ENCODE measurements at places on chromosomes 5 and 9.

DNA sequence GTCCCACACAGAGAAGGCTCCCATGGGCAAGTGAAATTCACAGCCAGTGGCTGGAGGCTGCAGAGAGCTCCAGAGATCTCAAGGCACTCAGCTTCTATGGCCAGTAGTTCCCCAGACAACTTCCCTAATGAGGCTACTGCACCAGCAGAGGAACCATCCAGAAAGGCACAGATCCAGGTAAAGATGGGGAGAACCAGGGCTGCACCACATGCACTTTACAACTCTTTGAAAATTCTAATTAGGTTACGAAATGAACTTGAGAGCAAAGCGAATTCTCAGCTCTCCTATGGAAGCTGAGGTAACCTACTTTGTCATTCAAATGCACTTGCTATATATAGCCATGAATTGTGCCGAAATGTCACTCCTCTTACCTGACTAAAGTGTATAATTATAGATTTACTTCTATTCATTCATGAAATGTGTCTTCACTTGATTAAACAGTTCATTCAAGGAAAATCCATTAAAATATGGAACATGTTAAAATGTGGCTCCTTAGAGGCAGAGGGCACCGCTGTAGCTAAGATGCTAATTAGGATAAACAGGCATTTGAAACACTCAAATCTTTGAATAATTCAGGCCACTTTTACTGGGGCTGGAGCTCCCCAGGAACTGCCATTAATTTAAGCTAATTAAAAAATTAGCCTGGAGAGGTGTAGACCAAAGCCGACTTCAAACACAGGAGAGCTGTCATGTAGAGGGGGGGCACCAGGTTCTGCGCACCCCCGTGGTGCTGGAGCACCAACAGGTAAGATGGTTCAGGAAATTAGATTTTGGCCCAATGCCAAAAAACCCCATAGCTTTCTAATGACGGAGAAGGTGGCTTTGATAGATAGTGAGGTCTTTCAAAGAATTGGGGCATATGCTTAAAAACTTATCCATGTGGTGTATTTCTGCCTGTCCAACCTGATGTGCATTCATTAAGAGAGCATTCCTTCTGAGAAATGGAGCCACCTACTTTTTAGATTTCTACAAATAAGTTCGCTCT, 204.1 kb downstream of the GABBR2 start:
- no peak overlapping the region for H3K27ac ChIP-seq
- no peaks in the 10 kb centered on the region for H3K4me1 ChIP-seq
- H3K27me3 ChIP-seq: peaks cover 5% of the 10 kb centered on the region
- DNase-seq: no peak
- H3K36me3 ChIP-seq: no peaks in the 10 kb centered on the region

GRCh38 chr5:104431002-104431620, 868.5 kb upstream of the NUDT12 start:
- no peak for DNase-seq
- no peaks in the 10 kb centered on the region for H3K27me3 ChIP-seq
- no peak overlapping the region for H3K4me3 ChIP-seq
- H3K4me1 ChIP-seq: no peaks in the 10 kb centered on the region

- no peaks in the 10 kb centered on the region for H3K4me1 ChIP-seq
- DNase-seq: no peak
- H3K36me3 ChIP-seq: no peaks in the 10 kb centered on the region
- H3K27ac ChIP-seq: no peak overlapping the region
- no peak overlapping the region for H3K4me3 ChIP-seq
- no peaks in the 10 kb centered on the region for H3K27me3 ChIP-seq
Measured at GRCh38 chr9:13158986-13159385, 120.5 kb downstream of the MPDZ start.

GRCh38 chr5:139964994-139965565, 78.0 kb downstream of the NRG2 start:
- H3K36me3 ChIP-seq: no peaks in the 10 kb centered on the region
- H3K4me1 ChIP-seq: no peaks in the 10 kb centered on the region
- peaks cover 52% of the 10 kb centered on the region for H3K27me3 ChIP-seq
- no peak overlapping the region for H3K4me3 ChIP-seq
- no peak for DNase-seq

GRCh38 chr9:137454597-137455358, 4.4 kb downstream of the NSMF start:
- no peak overlapping the region for H3K27ac ChIP-seq
- H3K36me3 ChIP-seq: no peaks in the 10 kb centered on the region
- no peak overlapping the region for H3K4me3 ChIP-seq

- H3K4me1 ChIP-seq: no peaks in the 10 kb centered on the region
- no peak for DNase-seq
- no peak overlapping the region for H3K4me3 ChIP-seq
- peaks cover 5% of the 10 kb centered on the region for H3K27me3 ChIP-seq
- H3K27ac ChIP-seq: no peak overlapping the region
Measured at GRCh38 chr9:97555164-97555563, 53.7 kb downstream of the TMOD1 start.

GRCh38 chr5:89028595-89029285, 145.8 kb upstream of the MEF2C start:
- no peak overlapping the region for H3K27ac ChIP-seq
- no peaks in the 10 kb centered on the region for H3K4me1 ChIP-seq
- DNase-seq: no peak
- H3K36me3 ChIP-seq: no peaks in the 10 kb centered on the region
- H3K27me3 ChIP-seq: no peaks in the 10 kb centered on the region

DNA sequence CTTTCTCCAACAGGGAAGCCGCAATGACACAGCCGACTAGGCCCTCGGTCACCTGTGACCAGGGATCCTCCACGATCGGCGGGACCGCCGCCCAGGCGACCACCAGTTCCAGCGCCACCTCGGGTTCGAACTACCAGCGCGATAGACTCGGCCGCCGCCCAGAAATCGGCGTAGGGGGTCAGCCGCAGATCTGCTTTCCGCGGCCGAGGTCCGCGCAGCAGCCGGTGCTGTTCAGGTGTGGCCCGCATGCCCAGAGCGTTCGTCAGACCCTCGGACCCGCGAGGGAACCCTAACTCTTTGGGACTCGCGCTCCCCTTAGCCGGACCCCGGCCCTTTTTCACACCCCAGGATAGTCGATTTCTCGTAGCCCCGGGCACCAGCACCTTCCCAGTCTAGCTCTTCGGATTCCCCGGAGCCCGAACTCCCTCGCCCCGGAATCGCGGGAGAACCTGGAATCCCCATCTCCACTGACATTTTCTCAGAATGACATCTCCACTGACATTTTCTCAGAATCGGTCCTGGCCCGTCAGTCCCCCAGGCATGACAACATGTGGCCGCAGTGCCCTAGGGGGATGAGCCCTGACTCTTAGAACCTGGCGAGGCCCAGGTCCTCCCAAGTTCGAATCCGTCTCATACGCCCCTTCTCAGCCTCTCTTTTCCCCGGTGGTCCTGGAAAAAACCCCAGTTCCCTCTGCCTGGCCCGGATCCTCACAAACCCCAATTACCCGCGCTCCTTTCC, 428 bp downstream of the C5orf52 start:
- no peak overlapping the region for H3K27ac ChIP-seq
- no peak for DNase-seq
- no peak overlapping the region for H3K4me3 ChIP-seq

- peak overlapping the region; percentile 89 for H3K27ac ChIP-seq
- H3K4me3 ChIP-seq: peak overlapping the region; percentile 45
- peaks cover 48% of the 10 kb centered on the region for H3K4me1 ChIP-seq
Measured at GRCh38 chr9:109101810-109102209, 17.9 kb downstream of the TMEM245 start.

DNA sequence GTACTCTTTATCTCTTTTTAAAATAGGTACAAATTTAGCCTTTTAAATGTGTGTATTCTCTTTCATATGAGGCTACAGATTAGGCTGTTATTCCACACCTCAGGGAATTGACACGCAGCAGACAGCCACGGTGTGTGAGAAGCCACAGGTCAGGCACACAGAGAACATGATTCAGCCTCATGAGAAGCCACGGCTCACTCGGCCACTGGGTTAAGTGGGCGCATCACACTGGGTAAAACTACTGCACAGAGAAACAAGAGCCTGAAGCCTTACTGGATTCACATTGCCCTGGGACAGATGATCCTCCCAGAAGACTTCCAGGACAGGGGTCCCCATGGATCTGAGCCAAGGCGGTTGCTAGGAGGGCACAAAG, 28.2 kb downstream of the LPCAT1 start:
- no peak for DNase-seq
- H3K4me3 ChIP-seq: no peak overlapping the region
- H3K36me3 ChIP-seq: peaks cover 91% of the 10 kb centered on the region
- no peaks in the 10 kb centered on the region for H3K27me3 ChIP-seq

- no peak overlapping the region for H3K4me3 ChIP-seq
- no peaks in the 10 kb centered on the region for H3K27me3 ChIP-seq
- peaks cover 17% of the 10 kb centered on the region for H3K4me1 ChIP-seq
- peak overlapping the region; percentile 56 for H3K27ac ChIP-seq
Measured at GRCh38 chr5:159763562-159763961, 152.7 kb upstream of the ADRA1B start.

- no peak overlapping the region for H3K27ac ChIP-seq
- H3K4me1 ChIP-seq: no peaks in the 10 kb centered on the region
- no peaks in the 10 kb centered on the region for H3K27me3 ChIP-seq
- peak; percentile 41 for DNase-seq
- no peaks in the 10 kb centered on the region for H3K36me3 ChIP-seq
- no peak overlapping the region for H3K4me3 ChIP-seq
Measured at GRCh38 chr5:112958093-112959088, 18.2 kb upstream of the DCP2 start.

GRCh38 chr5:17918373-17919104, 284.3 kb downstream of the TAF11L14 start:
- no peaks in the 10 kb centered on the region for H3K36me3 ChIP-seq
- H3K27me3 ChIP-seq: no peaks in the 10 kb centered on the region
- DNase-seq: no peak
- H3K27ac ChIP-seq: no peak overlapping the region
- no peak overlapping the region for H3K4me3 ChIP-seq

- H3K4me1 ChIP-seq: peaks cover 47% of the 10 kb centered on the region
- 0 out of 2 replicates have a peak overlapping the region, but pooled peaks have one; percentile 22 for H3K27ac ChIP-seq
- no peaks in the 10 kb centered on the region for H3K27me3 ChIP-seq
Measured at GRCh38 chr5:131272724-131273123, 8.9 kb downstream of the CDC42SE2 start.

DNA sequence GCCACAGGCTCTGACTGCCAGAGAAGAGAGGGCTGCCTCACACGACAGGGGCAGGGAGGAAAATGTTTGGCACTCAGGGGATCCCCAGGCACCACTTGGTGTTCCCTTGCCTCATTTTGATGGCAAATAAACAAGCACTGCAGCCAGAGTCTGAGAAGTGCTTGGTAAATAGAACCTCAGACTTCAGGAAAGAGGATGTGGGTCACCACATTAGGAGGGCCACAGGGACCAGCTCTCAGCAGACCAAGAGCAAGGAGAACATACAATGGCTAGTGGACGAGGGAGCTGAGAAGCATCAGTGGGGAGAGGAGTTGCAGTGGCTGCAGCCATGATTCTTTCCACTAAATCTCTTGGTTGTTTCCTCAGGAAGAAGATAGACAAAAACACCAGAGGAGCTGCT, 413.9 kb downstream of the GADD45G start:
- no peaks in the 10 kb centered on the region for H3K27me3 ChIP-seq
- no peaks in the 10 kb centered on the region for H3K36me3 ChIP-seq
- H3K4me3 ChIP-seq: no peak overlapping the region

DNA sequence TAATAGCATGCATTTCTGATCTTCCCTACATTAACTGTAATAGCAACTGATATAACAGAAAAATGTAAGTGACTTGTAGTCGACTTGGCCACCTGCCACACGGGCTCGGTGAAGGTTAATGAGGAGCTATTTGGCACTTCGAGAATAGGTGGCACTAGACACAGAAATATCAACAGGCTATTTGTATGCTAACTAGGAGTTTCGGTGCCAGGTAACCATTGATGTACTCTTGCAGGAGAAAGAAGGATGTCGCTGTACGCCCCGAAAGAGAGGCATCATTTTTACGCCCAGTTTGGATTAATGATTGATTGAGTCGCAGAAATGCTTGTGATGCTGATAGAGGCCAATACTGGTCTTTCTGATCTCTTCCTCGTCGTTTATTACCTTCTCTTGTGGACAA, 516 bp upstream of the DMRT2 start:
- peaks cover 3% of the 10 kb centered on the region for H3K27me3 ChIP-seq
- 0 out of 2 replicates have a peak, but pooled peaks cover 4% of the 10 kb centered on the region for H3K4me1 ChIP-seq
- no peak overlapping the region for H3K27ac ChIP-seq

DNA sequence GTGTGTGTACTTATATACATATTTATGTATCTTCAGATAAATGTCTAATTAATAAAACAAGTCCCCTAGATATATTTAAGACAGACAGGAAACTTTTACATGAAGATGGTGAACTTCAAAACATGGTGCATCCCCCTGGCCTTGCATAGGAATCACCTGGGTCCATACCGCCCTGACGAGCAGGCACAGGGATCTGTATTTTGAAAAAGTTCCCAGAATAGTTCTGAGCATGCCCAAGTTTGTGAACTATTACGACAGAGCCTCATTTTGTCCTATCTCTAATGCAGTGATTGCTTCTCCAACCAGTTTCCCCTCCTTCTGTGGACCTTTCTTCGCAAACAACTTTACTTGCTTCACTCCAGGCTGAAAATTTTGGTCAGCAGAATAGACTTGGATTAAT, 98.1 kb downstream of the APBA1 start:
- H3K4me1 ChIP-seq: no peaks in the 10 kb centered on the region
- DNase-seq: no peak
- no peak overlapping the region for H3K4me3 ChIP-seq
- H3K27me3 ChIP-seq: no peaks in the 10 kb centered on the region
- no peaks in the 10 kb centered on the region for H3K36me3 ChIP-seq

- H3K36me3 ChIP-seq: no peaks in the 10 kb centered on the region
- H3K4me3 ChIP-seq: no peak overlapping the region
Measured at GRCh38 chr5:6904860-6905259, 191.6 kb downstream of the TENT4A start.

DNA sequence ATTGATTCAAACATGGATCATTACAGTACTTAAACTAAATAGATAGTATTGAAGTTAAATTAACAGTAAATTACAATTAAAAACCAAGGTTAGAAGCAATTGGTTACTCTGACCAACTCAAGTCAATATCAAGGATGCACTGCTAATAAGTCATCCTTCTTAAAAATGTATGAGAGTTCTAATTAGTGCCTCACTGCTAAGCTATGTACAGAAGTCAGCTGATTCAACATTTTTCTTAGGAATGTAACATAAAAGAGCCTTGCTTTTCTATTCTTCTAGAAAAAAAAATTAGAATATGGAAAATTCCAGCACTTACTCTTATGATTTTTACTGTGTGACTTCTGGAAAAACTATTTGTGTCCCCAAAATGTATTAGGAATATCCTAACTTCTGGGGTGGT, 75.7 kb upstream of the FBN2 start:
- no peak overlapping the region for H3K27ac ChIP-seq
- H3K4me3 ChIP-seq: no peak overlapping the region
- no peaks in the 10 kb centered on the region for H3K27me3 ChIP-seq

- H3K27ac ChIP-seq: no peak overlapping the region
- no peaks in the 10 kb centered on the region for H3K27me3 ChIP-seq
- no peak for DNase-seq
- H3K36me3 ChIP-seq: no peaks in the 10 kb centered on the region
- no peak overlapping the region for H3K4me3 ChIP-seq
- no peaks in the 10 kb centered on the region for H3K4me1 ChIP-seq
Measured at GRCh38 chr5:1744393-1745122, 55.1 kb downstream of the MRPL36 start.

All from DND-41 (cell line).